Panc1 (cell line): ENCODE measurements at places on chromosomes 7 and 10. TPM values are rescaled to one million over a fixed set of nuclear protein-coding genes. Genes with fewer than 3 reads are reported as not detected.

- no peak overlapping the region for H3K27ac ChIP-seq
- peaks cover 4% of the 10 kb centered on the region; the same call in 1 of the 2 replicates for H3K27me3 ChIP-seq
- H3K36me3 ChIP-seq: no peaks in the 10 kb centered on the region
- H3K4me1 ChIP-seq: no peaks in the 10 kb centered on the region
- no peak for DNase-seq
Measured at GRCh38 chr7:132002343-132002968, 446.0 kb upstream of the PODXL start.

- no peak for DNase-seq
Measured at GRCh38 chr7:21028186-21028585, 241.5 kb upstream of the SP8 start.

DNA sequence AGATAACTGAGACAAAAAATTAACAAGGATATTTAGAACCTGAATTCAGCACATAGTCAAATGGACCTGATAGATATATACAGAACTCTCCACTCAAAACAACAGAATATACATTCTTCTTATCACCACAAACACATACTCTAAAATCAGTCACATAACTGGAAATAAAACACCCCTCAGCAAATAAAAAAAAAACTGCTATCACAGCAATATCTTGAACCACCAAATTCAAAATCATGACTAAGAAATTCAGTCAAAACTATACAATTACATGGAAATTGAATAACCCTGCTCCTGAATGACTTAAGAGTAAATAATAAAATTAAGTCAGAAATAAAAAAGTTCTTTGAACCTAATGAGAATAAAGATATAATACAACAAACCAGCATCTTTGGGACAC, 30.0 kb upstream of the ZNF722 start:
- no peak overlapping the region for H3K27ac ChIP-seq
- no peak overlapping the region for H3K4me3 ChIP-seq
- no peak for DNase-seq
- no peaks in the 10 kb centered on the region for H3K4me1 ChIP-seq

DNA sequence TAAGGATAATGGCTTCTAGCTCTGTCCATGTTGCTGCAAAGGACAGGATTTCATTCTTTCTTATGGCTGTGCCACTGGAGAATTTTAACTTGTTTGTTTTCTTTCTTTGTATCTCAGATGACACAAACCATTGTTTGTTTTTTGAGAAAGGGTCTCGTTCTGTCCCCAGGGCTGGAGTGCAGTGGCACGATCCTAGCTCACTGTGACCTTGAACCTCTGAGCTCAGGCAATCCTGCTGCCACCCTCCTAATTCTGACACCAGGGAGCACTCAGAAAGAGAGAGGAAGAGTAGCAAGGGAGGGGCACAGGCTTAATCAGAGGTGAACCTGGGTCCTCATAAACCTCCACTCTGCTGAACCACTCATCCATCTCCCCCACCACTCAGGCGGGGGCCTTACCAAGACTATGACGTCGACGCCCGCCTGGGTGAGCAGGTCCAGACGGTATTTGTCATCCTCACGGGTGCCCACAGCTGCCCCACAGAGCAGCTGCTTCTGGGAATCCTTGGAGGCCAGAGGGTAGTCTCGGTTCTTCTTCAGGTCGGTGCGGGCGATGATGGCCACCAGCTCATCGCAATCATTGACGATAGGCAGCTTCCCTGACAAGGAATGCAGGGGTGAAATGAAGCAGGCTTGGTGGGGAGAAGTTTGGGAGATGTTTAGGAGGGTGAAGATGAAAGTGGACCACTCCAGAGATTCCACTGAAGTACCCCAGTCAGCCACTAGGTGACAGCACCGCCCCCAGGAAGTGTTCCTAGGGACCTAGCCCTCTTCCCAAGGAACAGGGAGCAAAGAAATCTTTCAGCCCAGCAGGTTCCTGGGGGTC, 11.6 kb downstream of the IMPDH1 start:
- H3K4me3 ChIP-seq: no peak overlapping the region
- no peaks in the 10 kb centered on the region for H3K27me3 ChIP-seq
- H3K4me1 ChIP-seq: no peaks in the 10 kb centered on the region
- DNase-seq: peak; percentile 45
- no peak overlapping the region for H3K27ac ChIP-seq
- peaks cover 12% of the 10 kb centered on the region; the same call in 1 of the 2 replicates for H3K36me3 ChIP-seq

GRCh38 chr10:114397651-114398145, 6.6 kb downstream of the AFAP1L2 start:
- H3K27ac ChIP-seq: peak overlapping the region; percentile 95
- peaks cover 100% of the 10 kb centered on the region for H3K4me1 ChIP-seq
- no peak for DNase-seq
- no peak overlapping the region for H3K4me3 ChIP-seq

DNA sequence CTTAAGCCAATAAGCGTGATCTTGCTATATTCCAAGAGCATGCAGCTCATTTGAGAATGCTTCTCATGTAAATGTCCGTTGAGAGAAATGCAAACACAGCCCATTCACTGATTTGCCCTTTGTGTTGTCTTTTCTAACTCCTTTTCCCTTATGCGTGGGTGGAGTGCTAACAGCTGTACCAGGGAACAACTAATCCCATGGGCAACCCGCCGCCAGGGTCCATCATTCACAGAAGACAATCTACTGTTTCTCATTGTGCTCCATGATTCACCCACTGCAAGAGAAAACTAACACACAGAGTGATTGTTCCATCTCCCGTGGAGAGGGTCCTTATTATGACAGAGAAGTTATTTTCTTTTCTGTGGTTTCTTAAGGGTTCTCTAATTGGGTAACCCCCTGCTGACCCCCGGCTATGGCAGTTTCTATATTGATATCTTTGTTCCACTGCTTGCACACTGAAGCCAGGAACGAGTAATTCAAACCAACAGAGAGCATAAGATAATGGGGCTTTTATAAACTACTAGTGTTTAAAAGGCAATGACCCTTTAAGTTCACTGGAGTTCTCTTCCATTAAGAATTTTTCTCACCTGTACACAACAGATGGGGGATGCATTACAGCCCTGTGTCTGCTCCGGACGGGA, 298.7 kb downstream of the BAMBI start:
- H3K27ac ChIP-seq: no peak overlapping the region
- H3K27me3 ChIP-seq: no peaks in the 10 kb centered on the region
- DNase-seq: no peak
- no peaks in the 10 kb centered on the region for H3K4me1 ChIP-seq
- H3K4me3 ChIP-seq: no peak overlapping the region

DNA sequence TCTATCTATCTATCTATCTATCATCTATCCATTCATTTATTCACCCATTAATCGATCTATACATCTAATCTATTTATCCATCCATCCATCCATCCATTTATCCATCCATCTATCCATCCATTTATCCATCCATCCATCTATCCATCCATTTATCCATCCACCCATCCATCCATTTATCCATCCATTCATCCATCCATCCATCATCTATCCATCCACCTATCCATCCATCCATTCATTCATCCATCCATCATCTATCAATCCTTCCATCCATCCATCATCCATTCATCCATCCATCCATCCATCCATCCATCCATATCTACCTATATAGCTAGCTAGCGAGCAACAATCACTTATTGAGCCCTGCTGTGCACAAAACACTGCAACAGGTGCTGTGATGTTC, 953.1 kb upstream of the ZNF722 start:
- no peaks in the 10 kb centered on the region for H3K36me3 ChIP-seq
- no peaks in the 10 kb centered on the region for H3K27me3 ChIP-seq
- no peak overlapping the region for H3K4me3 ChIP-seq
- H3K27ac ChIP-seq: no peak overlapping the region
- DNase-seq: no peak
- H3K4me1 ChIP-seq: no peaks in the 10 kb centered on the region

DNA sequence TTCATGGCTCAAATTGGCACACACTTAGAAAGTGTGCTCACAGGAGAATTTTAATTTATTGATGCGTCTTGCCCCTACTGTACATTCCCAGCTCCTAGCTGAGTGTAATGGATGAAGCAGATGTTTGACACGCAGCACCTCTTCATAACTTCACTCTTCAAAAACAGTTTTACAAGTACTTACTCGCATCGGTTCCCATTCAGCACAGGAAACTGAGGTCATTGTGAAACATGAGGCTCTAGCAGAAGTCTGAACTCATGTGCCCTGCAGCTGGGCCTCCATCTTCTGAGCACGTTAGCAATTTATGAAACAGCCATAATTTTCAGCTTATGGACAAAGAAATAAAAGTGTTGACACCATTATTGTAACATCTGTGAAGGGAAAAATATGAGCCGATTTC, 558.9 kb upstream of the MGMT start:
- no peaks in the 10 kb centered on the region for H3K36me3 ChIP-seq
- H3K4me3 ChIP-seq: no peak overlapping the region
- H3K27ac ChIP-seq: no peak overlapping the region
- H3K4me1 ChIP-seq: no peaks in the 10 kb centered on the region

GRCh38 chr10:49083261-49083660, 32.1 kb downstream of the VSTM4 start:
- H3K27me3 ChIP-seq: peaks cover 6% of the 10 kb centered on the region
- no peaks in the 10 kb centered on the region for H3K36me3 ChIP-seq
- no peaks in the 10 kb centered on the region for H3K4me1 ChIP-seq
- DNase-seq: no peak
- H3K27ac ChIP-seq: no peak overlapping the region

GRCh38 chr10:132291826-132292225, 15.9 kb downstream of the STK32C start:
- H3K27ac ChIP-seq: no peak overlapping the region
- no peaks in the 10 kb centered on the region; the same call in 1 of the 2 replicates for H3K27me3 ChIP-seq
- no peak for DNase-seq
- H3K4me3 ChIP-seq: no peak overlapping the region
- no peaks in the 10 kb centered on the region; the same call in 1 of the 2 replicates for H3K4me1 ChIP-seq
- H3K36me3 ChIP-seq: no peaks in the 10 kb centered on the region

GRCh38 chr7:29308424-29308823, 113.8 kb downstream of the CHN2 start:
- H3K36me3 ChIP-seq: no peaks in the 10 kb centered on the region
- H3K4me1 ChIP-seq: no peaks in the 10 kb centered on the region
- H3K27me3 ChIP-seq: peaks cover 23% of the 10 kb centered on the region
- no peak overlapping the region for H3K4me3 ChIP-seq
- DNase-seq: no peak

The MYL7 gene
- not detected for total RNA-seq

DNA sequence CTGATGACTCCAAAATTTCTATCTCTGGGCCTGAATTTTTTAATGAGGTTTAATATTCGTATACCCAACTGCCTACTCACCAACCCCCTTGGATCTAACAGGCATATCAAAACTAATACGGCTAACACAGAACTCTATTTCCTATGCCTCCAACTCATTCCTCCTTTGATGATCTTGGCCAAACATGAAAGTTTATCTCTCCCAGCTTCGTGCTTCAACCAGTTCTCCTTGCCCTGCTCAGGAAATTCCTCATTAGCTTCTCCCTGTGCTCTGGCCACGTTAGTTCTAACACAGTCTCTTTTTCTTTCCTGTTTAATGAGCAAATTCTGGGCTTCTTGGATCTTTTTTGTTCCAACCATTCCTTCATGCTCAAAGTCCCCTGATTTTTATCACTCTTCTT, 138.9 kb upstream of the PTN start:
- H3K27me3 ChIP-seq: no peaks in the 10 kb centered on the region
- no peak overlapping the region for H3K4me3 ChIP-seq
- no peaks in the 10 kb centered on the region for H3K4me1 ChIP-seq
- no peak overlapping the region for H3K27ac ChIP-seq
- no peaks in the 10 kb centered on the region for H3K36me3 ChIP-seq

DNA sequence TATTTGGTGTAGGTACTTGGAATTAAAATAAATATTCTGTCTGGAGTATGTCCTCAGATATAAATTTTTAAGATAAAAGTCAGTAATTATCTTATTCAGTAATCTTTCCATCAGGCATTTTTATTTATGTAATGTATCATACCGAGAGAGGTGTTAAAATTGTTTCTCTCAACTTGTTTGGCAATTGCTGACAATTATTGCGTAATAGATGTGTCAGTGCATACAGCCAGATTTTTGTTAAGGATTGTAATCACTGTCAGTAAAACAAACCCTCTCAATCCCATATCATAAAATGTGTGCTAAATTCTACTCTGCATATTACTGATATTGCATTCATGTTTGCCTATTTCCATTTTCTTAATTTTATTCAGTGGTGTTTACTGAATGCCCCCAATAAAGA, 69.2 kb downstream of the CNTNAP2 start:
- no peaks in the 10 kb centered on the region for H3K27me3 ChIP-seq
- H3K27ac ChIP-seq: no peak overlapping the region
- DNase-seq: no peak

- no peaks in the 10 kb centered on the region for H3K27me3 ChIP-seq
- H3K27ac ChIP-seq: no peak overlapping the region
- H3K4me1 ChIP-seq: no peaks in the 10 kb centered on the region; the same call in 1 of the 2 replicates
- no peak for DNase-seq
- H3K36me3 ChIP-seq: no peaks in the 10 kb centered on the region
Measured at GRCh38 chr7:44969049-44969700, 9.6 kb downstream of the MYO1G start.
